ENCODE measurements at places on chromosomes 5 and 9.

DNA sequence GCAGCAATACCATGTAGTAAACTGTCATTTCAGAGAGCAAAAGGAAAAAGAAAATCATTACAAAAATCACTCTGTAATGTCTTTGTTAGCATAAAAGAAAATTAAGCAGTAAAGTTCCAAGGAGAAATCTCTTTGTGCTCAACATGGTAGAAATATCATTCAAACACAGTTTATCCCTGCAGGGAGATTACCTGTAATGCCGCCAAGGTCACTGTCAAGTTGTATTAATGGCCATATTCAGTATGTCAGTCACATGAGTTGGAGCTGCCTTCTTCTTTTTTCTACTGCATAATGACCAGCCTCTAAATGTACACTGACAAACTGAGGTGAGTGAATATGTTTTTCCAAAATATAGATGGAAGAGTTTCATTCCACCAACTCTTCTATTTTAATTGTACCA is 36.5 kb downstream of the MEF2C start:
- no peak for DNase-seq

DNA sequence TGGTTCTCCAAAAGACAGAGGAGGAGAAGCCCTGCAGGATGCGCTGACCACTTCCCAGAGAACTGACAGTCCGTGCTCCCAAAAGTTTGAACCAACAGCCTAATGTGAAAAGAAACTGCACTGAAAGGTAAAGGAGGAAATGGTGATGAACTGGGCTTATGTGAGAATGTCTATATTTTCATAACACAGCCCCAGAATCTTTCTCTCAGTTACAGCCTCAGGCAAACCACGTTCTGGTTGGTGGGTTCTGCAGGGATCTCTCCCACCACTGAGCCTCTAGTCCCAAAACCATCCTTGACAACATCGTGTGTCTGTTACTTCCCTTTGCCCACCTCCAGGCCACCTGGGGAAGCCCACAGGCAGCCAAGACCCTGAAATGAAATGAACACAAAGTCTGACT is 23.9 kb downstream of the SPARC start:
- DNase-seq: no peak

GRCh38 chr9:118522093-118523028 is 818.2 kb downstream of the TLR4 start:
- peak; percentile 26 for DNase-seq

DNA sequence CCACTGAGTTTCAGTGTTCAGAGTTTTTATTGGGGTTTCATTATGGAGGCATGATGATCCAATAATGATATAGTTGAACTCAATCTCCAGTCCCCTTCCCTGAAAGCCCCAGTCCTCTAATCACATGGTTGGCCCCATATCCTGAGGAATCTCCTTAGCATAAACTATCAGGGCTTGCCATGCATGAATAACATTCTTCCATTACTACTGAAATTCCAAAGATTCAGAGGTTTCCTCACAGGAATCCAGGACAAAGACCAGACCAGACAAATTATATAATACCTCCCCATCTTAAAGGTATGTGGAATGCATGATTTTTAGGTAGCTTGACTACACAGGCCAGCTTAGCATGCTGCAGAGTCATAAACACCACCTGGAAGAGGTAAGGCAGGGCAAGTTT is 15.5 kb upstream of the LRRTM2 start:
- no peak for DNase-seq

DNA sequence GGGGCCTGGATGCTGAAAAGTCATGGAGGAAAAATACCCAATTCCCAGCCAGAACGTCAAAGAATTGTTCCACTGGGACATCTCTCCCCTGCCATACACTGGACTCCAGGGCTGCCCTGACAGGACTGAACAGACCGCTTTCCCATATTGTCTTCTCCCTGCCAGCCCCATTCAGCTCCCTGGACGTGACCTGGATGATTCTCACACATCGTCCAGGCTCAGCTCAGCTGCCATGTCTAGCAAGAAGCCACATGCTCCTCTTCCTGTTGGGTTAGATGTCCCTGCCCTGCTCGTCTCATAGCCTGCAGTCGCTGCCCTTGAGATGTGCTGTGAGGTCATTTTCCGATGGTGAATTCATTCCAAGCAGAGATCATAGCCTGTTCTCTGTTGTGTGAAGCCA is 37.4 kb downstream of the FOXI1 start:
- DNase-seq: no peak

DNA sequence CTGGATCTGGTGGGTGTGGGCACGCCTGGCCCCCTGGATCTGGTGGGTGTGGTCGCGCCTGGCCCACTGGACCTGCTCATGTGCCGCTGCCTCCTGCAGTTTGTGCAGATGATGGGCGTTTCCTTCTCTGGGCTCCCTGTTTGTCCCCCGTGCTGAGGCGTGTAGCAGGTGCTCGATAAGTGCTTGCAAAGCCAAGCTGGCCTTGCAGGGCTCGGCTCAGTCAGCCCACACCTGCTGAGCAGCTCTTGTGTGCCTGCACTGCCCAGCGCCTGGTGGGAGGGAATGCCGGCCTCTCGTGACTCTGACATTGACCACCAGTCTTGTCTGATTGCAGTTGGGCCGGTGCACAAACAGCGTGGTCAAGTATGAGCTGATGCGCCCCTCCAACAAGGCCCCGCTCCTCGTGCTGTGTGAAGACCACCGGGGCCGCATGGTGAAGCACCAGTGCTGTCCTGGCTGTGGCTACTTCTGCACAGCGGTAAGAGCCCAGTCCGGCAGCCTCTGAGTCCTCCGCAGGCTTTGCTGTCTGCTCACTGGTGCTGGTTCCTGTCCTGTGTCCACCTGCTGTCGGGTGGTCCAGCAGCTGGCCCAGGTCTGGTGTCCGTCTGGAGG is 102.7 kb upstream of the CACNA1B start:
- DNase-seq: no peak

DNA sequence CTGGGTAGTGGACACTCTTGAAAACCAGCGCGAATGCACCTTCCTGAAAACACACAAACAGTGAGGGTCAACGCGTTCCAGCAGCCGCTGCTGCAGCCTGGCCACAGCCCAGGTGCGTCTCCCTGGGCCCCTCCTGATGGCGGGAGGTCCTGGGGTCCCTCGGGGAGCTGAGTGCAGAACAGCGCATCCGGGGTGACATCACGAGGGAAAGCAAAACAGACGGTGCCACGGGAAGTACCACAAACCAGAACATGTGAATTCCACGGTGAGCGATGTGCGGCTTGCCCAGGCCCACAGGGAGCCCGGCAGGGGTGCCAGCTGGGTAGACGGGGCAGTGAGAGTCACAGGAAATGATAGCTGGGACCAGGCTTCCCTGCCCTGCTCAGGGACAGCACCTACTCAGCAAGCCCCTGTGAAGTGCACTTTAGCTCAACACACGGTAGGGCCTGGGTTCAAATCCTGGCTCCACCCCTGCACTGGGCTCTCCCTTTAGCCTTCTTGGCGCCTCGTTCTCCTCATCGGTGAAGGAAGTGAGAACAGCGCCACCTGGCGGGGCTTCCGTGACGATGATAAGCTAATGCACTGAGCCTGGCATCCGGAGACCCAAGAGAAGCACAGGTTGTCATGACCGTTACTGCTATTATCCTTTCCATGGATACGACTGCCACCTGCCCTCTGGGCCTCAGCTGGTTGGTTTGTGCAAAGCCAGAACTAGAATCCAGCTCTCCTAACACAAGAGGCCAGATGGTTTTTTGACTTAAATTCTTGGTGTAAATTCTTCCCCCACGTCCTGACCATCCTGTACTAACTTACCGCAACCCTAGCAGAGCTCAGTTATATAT is 24.6 kb downstream of the GFPT2 start:
- peak; percentile 92 for DNase-seq

DNA sequence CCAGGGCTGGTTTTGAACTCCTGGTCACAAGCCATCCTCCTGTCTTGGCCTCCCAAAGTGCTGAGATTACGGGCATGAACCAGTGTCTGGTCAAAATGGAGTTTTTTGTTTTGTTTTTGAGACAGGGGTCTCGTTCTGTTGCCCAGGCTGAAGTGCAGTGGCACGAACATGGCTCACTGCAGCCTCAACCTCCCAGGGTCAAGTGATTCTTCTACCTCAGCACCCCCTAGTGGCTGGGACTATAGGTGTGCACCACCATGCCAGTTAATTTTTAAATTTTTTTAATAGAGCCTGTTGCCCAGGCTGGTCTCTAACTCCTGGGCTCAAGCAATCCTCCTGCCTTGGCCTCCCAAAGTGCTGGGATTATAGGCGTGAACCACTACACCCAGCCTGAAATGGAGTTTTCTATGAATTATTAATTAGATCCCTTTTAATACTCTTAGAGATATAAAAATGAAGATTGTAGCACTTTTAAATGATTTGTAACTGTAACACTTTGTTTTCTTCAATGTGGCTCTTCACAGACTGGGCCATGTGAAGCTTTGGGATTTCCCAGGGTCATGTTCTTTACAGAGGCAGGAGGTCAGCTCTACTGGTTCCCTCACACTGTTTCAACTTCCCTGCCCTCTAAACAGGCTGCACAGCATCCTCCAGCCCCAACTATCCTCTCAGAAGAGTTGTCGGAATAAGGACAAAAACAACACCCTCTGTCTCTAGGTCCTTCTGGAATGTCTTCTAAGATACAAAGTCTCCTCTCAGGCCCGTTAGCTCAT is 32.7 kb upstream of the SPARC start:
- peak; percentile 45 for DNase-seq

DNA sequence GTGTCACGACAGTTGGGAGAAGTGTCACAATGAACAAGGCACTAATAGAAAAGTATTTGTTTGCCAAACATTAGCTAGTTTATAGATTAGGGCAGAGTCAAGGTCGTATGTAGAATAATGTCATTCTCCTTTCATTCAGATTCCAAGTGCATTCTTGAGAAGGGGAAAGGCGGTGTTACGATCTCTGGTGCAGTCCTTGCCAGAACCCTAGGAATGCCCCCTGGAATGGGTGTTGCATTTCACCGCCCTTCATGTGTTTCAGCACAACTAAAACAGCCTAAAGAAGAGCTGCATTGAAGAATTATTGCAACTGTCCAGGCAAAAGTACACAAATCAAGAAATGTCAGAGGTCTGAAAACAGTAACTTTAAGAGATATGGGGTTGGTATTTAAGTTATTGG is 721.0 kb upstream of the WWC1 start:
- DNase-seq: no peak

- no peak for DNase-seq
Measured at GRCh38 chr9:137383081-137383783, 39.7 kb downstream of the EXD3 start.

DNA sequence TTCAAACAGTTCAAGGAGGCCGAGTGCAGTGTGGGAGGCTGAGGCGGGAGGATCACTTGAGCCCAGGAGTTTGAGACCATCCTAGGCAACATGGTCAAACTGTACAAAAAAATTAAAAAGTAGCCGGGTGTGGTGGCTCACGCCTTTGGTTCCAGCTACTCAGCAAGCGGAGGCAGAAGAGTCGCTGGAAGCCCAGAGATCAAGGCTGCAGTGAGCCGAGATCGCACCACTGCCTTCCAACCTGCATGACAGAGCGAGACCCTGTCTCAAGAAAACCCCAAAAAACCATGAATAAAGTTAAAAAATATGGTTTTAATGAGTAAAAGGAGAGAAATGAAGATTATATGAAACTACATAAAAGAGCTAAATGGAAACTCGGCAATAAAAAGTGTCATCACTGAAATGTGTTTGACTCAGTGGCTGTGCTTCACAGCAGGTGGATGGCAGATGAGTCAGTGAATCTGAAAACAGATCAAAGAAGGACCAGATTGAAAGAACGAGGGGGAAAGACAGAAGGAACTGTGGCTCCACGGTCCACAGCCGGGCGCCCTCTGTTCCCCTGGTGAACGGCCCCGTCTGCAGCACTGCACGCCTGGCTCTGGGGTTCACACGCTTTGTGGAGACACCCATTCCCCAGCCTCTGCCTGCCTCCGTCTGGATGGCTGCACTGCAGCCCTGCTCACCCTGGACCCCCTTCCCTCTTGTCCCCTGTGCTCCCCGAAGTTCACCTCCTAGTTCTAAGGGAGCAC is 25.1 kb downstream of the EXD3 start:
- peak; percentile 63 for DNase-seq

DNA sequence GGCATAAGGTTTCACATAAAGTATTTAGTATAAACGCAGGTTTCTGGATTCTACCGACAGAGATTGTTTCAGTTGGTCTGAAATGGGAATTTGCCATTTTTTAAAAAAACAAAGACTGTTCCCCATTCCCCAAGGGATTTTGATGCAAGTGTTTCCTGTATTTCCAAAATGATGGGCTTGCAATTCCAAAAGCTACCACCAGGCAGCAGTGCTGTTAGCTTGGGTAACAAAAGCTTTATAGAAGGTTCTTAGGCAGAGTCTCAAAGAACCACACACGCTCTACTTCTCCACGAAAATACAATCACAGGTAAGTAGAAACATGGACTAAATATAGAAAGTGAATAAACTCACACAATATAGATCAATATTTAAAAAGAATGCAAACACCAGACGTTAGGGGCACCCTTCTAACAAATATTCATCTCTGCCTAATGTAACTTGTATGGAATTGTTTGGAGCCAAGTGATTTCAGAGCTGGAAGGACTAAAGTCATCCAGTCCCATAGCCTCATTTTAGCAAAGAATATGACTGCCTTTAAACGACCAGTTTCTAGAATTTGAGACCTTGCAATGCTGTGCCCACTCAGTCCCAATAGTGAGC is 154.3 kb downstream of the SPOCK1 start:
- DNase-seq: peak; percentile 55

DNA sequence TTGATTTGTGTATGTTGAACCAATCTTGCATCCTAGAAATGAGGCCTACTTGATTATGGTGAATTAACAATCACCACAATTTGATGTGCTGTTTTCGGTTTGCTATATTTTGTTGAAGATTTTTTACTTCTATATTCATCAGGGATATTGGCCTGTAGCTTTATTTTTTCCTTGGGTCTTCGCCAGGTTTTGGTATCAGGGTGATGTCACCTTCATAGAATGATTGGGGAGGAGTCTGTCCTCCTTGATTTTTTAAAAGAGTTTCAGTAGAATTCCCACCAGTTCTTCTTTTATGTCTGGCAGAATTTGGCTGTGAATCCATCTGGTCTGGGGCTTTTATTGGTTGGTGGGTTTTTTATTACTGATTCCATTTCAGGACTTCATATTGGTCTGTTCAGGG is 115.2 kb downstream of the CPLANE1 start:
- no peak for DNase-seq

DNA sequence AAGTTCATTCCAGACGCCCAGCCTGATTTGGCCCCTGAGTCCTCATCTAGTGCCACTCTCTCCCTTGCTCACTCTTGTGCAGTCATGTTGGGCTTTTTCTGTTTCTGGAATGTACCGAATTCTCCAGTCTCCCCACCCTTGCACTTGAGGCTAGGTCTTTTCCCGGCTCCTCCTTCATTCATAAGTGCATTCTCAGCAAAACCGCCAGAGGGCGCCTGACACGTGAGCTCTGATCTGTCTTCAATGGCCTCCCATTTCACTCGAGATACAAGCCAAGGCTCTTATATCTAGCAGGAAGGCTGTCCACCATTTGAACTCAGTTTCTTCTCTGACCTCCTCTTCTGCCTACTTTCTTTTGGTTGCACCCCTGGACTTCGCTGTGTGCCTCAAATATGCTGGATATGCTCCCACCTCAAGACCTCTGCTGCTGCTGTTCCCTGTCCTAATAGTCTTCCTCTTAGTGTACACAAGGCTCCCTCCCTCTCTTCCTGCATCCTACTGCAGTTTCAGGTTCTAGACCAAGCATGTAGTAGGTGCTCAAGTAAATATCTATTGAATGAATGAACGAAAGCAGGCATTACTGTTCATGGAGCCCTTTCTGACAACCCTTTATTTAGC is 568.1 kb upstream of the WWC1 start:
- peak; percentile 77 for DNase-seq

GRCh38 chr5:145912019-145912418 is 24.4 kb upstream of the SH3RF2 start:
- DNase-seq: no peak
